ENCODE measurements at places on chromosomes 4 and X. TPM values are rescaled to one million over a fixed set of nuclear protein-coding genes. Genes with fewer than 3 reads are reported as not detected.

GRCh38 chrX:16304751-16305150 lies 137.5 kb downstream of the MAGEB17 start:
- no peak overlapping the region for H3K27ac ChIP-seq
- no peak overlapping the region for H3K4me3 ChIP-seq
- no peaks in the 10 kb centered on the region for H3K36me3 ChIP-seq
- DNase-seq: no peak
- no peaks in the 10 kb centered on the region for H3K4me1 ChIP-seq
- no peaks in the 10 kb centered on the region for H3K27me3 ChIP-seq

DNA sequence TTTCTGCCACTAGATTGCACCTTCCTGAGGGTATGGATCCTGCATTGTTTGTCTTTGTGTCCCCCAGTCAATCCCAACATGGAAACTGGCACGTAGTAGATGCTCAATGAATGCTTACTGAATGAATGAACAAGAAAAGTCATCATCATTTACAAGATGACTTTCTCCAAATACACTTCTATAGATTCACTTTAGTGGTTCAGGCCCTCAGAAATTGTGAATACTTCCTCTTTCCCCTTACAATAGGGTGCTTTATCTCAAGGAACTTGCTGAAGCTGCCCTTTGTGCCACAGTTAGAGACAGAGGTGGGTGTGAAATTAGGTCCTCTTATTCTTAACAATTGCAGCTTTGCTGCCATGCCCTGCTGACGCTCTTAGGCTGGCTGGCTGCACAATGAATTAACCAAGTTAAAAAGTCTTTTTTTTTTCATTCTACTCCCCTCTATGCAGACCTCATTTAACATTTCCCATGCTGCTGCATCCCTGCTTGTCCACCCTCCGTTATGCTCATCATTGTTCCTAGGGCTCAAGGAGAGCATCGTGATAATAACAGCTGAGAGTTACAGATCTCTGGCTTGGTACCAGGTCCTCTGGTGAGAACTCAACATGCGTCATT lies 108.0 kb upstream of the ZNF518B start:
- no peaks in the 10 kb centered on the region for H3K4me1 ChIP-seq
- no peak overlapping the region for H3K27ac ChIP-seq
- H3K36me3 ChIP-seq: no peaks in the 10 kb centered on the region
- DNase-seq: no peak
- H3K4me3 ChIP-seq: no peak overlapping the region
- H3K27me3 ChIP-seq: peaks cover 5% of the 10 kb centered on the region

- no peaks in the 10 kb centered on the region for H3K36me3 ChIP-seq
- DNase-seq: no peak
- no peak overlapping the region for H3K27ac ChIP-seq
These were observed 1047.6 kb downstream of the TECRL start for GRCh38 chr4:63361628-63362027.

GRCh38 chr4:80202190-80202711 lies 4.9 kb downstream of the PRDM8 start:
- H3K27me3 ChIP-seq: peaks cover 60% of the 10 kb centered on the region
- peaks cover 28% of the 10 kb centered on the region for H3K4me1 ChIP-seq
- peak overlapping the region; percentile 75 for H3K27ac ChIP-seq
- DNase-seq: peak; percentile 90
- H3K4me3 ChIP-seq: peak overlapping the region; percentile 83

DNA sequence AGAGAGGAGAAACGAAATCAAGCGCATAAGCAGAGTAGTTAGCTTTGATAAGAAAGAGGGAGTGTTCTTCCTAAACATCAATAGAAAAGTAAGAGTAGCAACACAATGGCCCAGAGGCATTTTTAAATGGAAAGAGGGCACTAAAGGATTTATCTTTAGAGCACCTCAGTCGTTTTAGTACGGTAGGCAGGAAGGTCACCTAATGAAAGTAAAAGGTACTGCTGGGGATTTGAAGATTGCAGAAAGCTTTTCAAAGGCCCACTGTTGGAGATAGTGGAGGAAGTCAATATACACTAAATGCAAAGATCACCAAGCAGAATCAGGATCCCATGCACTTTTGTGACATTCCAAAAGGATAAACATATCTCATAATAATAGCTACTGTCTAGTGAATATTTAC lies 667.7 kb upstream of the GRID2 start:
- H3K4me1 ChIP-seq: no peaks in the 10 kb centered on the region
- H3K36me3 ChIP-seq: no peaks in the 10 kb centered on the region
- no peak overlapping the region for H3K4me3 ChIP-seq
- DNase-seq: no peak

DNA sequence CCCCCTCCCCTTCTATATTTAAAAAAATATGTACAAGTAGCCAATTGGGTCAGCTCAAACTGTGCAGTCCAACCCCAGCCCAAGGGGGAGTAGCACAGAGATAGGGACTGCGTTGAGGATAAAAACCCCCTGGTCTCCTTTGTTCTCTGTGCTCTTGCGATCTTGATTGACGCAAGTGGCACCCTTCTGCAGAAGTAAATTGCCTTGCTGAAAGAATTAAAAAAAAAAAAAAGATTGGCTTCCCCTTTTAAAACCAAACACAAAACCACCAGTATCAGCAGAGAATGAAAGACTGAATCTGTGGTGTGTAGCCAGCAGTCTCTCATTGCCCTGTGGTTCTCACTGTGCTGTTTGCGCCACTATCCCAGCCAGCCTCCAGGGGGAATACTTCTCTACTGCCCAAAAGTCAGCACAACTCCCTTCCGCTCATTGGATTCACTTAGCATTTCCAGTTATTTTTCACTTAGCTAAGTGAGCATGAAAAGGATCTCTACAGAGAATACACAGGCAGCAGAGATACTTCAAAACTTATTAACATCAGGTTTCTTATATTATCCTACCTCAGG lies 29.7 kb downstream of the MANBA start:
- H3K4me3 ChIP-seq: no peak overlapping the region
- H3K4me1 ChIP-seq: peaks cover 4% of the 10 kb centered on the region
- DNase-seq: no peak
- no peak overlapping the region for H3K27ac ChIP-seq

The GIMD1 gene
- not detected for total RNA-seq

GRCh38 chr4:169925678-169926077 lies 100.5 kb downstream of the MFAP3L start:
- H3K4me1 ChIP-seq: no peaks in the 10 kb centered on the region
- H3K27ac ChIP-seq: no peak overlapping the region
- DNase-seq: no peak
- no peaks in the 10 kb centered on the region for H3K36me3 ChIP-seq
- no peaks in the 10 kb centered on the region for H3K27me3 ChIP-seq
- H3K4me3 ChIP-seq: no peak overlapping the region

DNA sequence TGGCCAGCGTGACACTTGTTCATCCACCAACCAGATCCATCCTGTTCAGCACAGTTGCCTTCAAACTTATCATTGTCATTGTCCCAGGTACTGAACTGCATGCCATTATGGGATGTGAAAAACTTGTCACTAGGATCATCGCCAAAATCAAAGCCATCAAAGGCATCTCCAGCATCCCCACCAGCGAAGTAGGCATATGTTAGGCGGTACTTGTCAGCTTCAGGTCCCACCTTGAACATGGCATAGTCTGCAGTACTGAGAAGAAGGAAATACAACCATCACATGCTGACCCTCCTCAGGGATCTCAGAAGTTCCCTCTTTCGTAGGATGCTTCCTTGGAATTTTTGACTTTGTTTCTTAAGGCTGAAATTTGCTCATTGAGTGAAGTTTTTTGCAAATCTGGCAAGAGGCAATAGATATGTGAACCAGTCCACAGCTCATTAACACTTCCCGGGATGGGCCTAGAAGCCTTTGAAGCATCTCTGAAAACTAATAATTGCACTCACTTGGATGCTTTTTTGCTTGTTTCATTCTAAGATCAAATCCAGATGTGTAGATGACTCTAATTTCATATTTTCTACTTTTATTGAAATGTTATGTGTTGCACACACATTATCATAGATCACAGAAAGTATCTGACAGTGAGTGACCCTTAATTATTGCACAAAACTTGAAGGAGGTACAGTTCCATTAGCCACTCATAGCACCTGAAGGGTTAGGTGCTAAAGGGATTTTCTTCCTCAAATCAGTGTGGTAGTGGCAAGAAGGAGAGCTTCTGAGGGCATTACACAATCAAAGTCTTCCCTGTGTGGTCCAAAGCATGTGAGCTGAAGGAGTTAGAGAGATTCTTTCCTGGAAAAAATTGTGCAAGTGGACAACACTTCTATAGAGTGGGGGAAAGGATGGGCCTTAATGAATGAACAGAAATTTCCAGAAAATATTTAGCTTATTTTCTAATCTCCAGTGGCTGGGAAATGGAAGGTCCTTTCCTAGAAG lies 5.4 kb downstream of the FGG start:
- no peak for DNase-seq
- H3K27me3 ChIP-seq: peaks cover 6% of the 10 kb centered on the region
- H3K4me3 ChIP-seq: no peak overlapping the region

GRCh38 chrX:131801066-131801465 lies 222.0 kb upstream of the STK26 start:
- no peaks in the 10 kb centered on the region for H3K27me3 ChIP-seq
- no peaks in the 10 kb centered on the region for H3K36me3 ChIP-seq
- H3K27ac ChIP-seq: no peak overlapping the region
- no peak for DNase-seq
- H3K4me3 ChIP-seq: no peak overlapping the region

DNA sequence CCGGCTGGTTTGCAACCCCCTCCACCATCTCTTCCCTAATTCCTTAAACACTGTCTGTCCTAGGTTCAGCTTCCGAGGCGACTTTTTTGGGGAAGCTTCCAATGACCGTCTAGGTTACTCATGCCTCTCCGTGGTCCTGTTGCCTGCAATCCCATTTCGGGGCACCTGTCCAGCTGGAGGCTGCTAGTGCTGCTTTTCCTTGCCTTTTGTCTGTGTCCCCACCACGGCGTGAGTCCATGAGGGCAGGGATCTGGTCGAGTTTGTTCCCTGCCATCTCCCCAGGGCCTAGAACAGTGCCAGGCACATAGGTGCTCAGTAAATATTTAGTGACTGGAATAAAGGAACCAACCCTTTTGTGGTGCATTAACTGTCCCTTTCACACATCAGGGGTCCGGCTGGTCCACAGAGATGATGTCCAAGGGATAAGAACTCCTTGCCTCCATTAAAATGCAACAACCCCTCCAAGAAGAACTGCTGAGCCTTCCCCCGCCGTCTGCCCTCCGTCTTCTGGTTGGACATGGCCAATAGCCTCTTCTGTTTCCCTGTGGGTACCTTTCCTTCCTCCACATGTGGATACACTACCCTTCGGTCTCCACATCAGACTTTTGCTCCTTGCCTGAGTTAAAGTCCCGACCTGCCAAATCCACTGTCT lies 5.7 kb upstream of the SORCS2 start:
- H3K4me1 ChIP-seq: no peaks in the 10 kb centered on the region
- peak; percentile 37 for DNase-seq
- no peak overlapping the region for H3K27ac ChIP-seq

DNA sequence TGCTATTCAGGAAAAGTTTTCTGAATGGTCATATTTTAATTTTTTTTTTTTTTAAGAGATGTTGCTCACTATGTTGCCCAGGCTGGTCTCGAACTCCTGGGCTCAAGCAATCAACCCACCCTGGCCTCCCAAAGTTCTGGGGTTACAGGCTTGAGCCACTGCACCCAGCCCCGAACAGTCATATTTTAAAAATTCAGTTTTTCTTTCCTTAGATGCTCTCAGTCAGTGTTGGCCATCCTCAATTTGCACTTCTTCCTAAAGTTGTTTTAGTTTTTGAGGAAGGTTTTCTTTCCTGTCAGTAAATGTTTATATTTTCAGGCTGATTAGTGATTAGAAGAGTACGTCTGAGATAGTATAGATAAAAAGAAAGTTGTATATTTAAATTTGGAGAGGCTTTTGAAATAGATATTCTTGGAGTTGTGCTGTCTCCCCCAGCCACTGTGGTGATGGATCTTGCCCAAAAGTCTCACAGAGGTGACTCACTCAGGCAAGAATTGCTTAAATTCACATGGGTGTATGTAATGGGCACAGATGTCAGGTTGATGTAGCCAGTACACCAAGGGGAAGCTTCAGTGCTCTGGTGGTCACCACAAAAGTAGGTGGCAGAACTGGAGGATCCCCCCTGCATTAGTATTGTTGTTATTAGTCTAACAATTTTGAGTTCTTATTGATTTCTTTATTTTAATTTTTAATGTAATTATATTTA lies 72.2 kb upstream of the ELOVL6 start:
- no peak overlapping the region for H3K27ac ChIP-seq
- DNase-seq: no peak
- no peak overlapping the region for H3K4me3 ChIP-seq
- no peaks in the 10 kb centered on the region for H3K27me3 ChIP-seq
- H3K4me1 ChIP-seq: no peaks in the 10 kb centered on the region
- H3K36me3 ChIP-seq: no peaks in the 10 kb centered on the region

GRCh38 chrX:19334945-19335626 lies 8.6 kb upstream of the PDHA1 start:
- H3K4me3 ChIP-seq: no peak overlapping the region
- no peaks in the 10 kb centered on the region for H3K36me3 ChIP-seq
- no peaks in the 10 kb centered on the region for H3K27me3 ChIP-seq
- no peaks in the 10 kb centered on the region for H3K4me1 ChIP-seq
- H3K27ac ChIP-seq: no peak overlapping the region
- no peak for DNase-seq

GRCh38 chrX:148580016-148580415 lies 79.6 kb downstream of the AFF2 start:
- no peak overlapping the region for H3K4me3 ChIP-seq
- no peaks in the 10 kb centered on the region for H3K27me3 ChIP-seq
- no peaks in the 10 kb centered on the region for H3K4me1 ChIP-seq
- no peak for DNase-seq
- no peaks in the 10 kb centered on the region for H3K36me3 ChIP-seq

The CAMK2D gene
- total RNA-seq: 38.2 TPM

The SPON2 gene
- total RNA-seq: 22.5 TPM

- H3K36me3 ChIP-seq: no peaks in the 10 kb centered on the region
- H3K27me3 ChIP-seq: no peaks in the 10 kb centered on the region
- no peaks in the 10 kb centered on the region for H3K4me1 ChIP-seq
- H3K27ac ChIP-seq: no peak overlapping the region
These were observed 416.7 kb downstream of the ZIC3 start for GRCh38 chrX:137982472-137983172.

Measured in suprapubic skin (tissue), 4 donors.